Endothelial cell (in vitro differentiated cells): ENCODE measurements at places on chromosomes 2 and 18. TPM values are rescaled to one million over a fixed set of nuclear protein-coding genes. Genes with fewer than 3 reads are reported as not detected.

Gene ANO7
- total RNA-seq: 16.1 TPM

Gene PDCL3
- total RNA-seq: 15.0 TPM

Gene EMX1
- 3.7 TPM for total RNA-seq

Gene UBXN4
- 101 TPM for total RNA-seq

Gene SKOR2
- 0.38 TPM for total RNA-seq

GRCh38 chr2:36318547-36318946 is 37.0 kb upstream of the CRIM1 start:
- peaks cover 2% of the 10 kb centered on the region for H3K27me3 ChIP-seq
- peaks cover 4% of the 10 kb centered on the region for H3K36me3 ChIP-seq
- peaks cover 8% of the 10 kb centered on the region for H3K4me1 ChIP-seq

- H3K27me3 ChIP-seq: no peaks in the 10 kb centered on the region
- DNase-seq: no peak
- H3K4me3 ChIP-seq: no peak overlapping the region
- no peak overlapping the region for H3K27ac ChIP-seq
Measured at GRCh38 chr2:229088517-229088913, 182.6 kb downstream of the PID1 start.

GRCh38 chr18:59605633-59606192 is 91.5 kb downstream of the CCBE1 start:
- H3K27me3 ChIP-seq: peaks cover 1% of the 10 kb centered on the region
- no peaks in the 10 kb centered on the region for H3K4me1 ChIP-seq
- no peak for DNase-seq
- H3K27ac ChIP-seq: no peak overlapping the region
- H3K36me3 ChIP-seq: no peaks in the 10 kb centered on the region

DNA sequence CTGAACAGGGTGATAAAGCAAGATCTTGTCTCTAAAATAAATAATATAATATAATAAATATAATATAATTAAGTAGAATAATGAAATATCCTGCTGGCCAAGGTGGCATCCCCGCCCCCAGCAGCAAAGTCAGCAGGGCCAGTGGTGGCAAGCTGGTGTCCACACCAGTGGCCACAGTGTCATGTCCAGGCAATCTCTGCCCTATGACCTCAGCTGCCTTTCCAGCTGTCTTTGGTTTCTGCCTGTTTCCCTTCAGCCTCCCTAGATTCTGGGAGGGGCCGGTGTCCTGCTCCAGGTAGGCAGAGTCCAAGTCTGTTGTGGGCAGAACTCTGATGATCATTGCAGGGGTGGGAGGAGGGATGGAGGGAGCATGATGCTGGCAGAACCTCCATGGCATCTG is 16.2 kb upstream of the STEAP3 start:
- H3K4me3 ChIP-seq: no peak overlapping the region
- peaks cover 15% of the 10 kb centered on the region for H3K4me1 ChIP-seq
- peaks cover 4% of the 10 kb centered on the region for H3K27me3 ChIP-seq
- no peak for DNase-seq
- no peaks in the 10 kb centered on the region for H3K36me3 ChIP-seq

DNA sequence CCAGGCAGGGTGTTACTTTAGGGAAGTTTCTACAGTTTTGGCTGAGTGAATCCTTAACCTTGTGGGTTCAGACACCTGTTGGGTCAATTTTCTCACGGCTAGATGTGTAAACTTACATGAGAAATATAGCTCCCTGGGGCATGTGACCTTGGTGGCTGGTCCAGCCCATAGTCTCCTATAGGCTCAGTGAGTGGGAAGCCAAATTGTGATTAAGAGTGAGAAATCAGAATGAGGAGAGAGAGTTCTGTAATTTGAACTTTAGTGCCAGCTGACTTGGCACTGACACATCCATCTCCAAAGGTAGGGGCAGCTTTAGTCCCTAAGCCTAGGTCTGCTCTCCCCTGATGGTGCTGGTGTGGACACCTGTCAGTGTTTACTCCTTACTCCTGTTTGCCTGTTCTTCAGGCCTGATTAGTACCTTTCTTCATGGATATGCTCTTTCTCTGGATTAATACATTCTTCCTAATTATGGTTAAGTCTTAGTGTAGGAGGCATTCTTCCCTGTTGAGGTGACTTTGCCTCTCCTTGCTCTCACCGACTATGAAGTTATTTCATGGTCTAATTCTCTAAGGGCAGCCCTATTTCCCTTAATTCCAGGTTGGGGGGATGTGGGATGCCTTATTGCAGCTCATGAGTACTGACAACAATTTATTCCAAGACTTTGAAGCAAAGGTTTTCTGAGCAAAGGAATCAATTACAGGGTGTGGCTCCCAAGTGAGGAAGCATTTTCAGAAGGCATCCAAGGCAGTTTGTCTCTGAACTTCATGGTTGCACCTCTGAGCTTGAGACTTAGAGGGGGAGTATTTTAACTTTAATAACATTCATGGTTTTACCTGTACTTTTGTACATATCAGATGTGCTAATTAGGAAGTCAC is 177.3 kb downstream of the DYSF start:
- H3K27ac ChIP-seq: peak overlapping the region; percentile 95
- no peak for DNase-seq
- peaks cover 2% of the 10 kb centered on the region for H3K27me3 ChIP-seq
- H3K4me1 ChIP-seq: peaks cover 35% of the 10 kb centered on the region
